ENCODE measurements at places on chromosomes 13 and 19.
A peak's percentile ranks its signal among the peaks of the same experiment; 100 is the strongest.

DNA sequence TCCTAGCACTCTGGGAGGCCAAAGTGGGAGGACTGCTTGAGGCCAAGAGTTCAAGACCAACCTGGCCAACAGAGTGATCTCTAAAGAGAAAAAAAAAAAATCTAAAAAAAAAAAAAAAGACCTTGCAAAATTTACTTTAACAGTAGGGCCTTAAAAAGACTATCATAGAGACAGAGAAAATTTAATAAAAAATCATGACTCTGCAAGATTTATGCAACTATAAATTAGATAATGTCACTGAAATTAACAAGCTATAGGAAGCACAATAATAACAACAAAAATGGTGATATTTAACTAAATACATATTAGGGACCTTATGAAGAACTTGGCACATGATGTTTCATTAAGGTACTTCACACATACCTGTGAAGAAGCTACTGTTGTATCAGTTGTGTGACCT lies 11.2 kb downstream of the ZNF45 start:
- ATAC-seq, result no peak

DNA sequence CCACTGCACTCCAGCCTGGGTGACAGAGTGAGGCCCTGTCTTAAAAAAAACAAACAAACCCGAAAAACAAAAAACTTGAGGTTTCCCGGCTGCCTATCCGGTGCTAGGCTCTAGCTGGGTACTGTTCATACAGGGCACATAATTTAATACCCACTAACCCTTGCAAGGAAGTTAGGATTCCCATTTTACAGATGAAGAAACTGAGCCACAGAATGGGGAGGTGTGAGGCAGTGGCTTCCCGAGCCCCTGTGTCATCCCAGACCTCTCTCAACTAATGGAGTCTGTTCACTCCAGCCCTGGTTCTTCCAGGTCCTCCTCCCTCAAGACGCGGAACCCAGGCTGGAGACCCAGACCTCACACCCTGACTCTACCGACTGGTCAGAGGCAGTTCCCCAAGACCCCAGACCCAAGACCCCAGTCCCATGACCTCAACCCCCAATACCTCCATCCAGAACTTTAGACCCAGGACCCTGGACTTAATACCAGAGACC lies 576 bp downstream of the APBA3 start:
- ATAC-seq, result no peak

DNA sequence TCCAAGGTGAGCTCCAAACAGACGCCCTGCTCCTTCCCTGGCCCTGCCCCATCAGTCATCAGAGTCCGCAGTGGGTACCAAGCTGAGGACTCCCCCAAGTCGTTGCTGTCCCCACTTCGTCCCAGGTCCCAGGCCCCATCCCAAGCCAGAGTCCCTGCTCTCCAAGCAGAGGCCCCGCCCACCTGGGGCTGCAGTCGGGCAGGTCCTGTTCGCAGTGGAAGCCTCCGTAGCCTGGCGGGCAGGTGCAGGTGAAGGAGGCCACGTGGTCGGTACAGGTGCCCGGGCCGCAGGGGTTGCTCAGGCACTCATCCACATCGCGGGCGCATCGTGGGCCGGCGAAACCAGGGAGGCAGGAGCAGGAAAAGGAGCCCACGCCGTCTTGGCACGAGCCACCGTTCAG lies 19.4 kb downstream of the NOTCH3 start:
- no peak for ATAC-seq

GRCh38 chr13:110420626-110421025 lies 113.5 kb downstream of the COL4A2 start:
- ATAC-seq, result no peak

GRCh38 chr13:24276306-24276705 lies 33.1 kb upstream of the C1QTNF9 start:
- peak; percentile 28 for ATAC-seq

DNA sequence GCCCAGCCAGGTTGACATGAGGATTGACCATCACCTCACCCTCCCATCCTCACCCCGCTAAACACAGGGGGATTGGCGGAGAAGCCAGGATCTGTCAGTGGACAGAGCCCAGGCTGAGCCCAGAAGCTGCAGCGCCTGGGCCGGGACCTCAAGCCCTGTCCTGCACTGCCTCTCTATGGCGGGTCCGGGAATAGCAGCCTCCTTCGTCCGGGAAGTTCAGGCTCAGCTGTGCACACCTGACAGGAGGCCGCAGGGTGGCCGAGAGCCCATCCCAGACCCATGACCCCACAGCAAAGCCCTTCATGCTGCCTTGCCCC lies 67.8 kb downstream of the SPACA7 start:
- peak; percentile 62 for ATAC-seq

GRCh38 chr13:44155422-44156293 lies 218.0 kb upstream of the SERP2 start:
- no peak for ATAC-seq

DNA sequence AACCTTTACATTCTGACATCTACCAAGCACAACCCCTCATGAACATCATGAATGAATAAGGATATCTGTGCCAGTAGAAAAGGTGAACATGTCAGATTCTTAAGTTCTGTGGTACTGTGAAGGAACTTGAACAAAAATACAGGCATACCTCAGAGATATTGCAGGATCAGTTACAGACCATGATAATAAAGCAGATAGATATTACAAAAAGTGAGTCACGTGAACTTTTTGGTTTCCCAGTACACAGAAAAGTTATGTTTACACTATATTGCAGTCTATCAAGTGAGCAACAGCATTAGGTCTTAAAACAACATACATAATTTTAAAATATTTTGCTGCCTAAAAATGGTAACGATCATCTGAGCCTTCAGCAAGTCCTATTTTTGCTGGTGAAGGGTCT lies 101.2 kb downstream of the DIAPH3 start:
- no peak for ATAC-seq

- no peak for ATAC-seq
Measured at GRCh38 chr13:91181892-91182291, 165.6 kb upstream of the MIR17HG start.

DNA sequence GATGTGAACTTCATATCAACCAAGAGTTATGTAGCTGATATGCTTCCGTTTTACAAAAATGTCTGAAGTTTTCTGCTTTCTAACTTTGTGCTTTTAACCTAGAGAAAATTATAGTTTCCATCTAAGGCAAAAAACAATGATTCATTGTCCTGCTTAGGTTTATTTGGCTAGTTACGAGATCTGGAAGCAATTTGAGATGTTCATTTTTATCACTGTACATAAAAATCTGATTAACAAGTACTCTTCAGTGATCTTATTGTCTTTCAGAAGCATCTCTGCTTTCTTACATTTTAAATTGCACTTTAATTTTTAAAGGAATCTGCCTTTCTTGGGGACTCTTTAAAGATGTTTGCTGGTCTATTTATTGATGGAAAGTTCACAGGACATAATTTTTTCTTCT lies 188.1 kb downstream of the RFC3 start:
- no peak for ATAC-seq
